Fibroblast of villous mesenchyme (primary cell): ENCODE measurements at places on chromosomes 3 and 15. TPM values are rescaled to one million over a fixed set of nuclear protein-coding genes. Genes with fewer than 3 reads are reported as not detected.

The GPR87 gene
- 0.43 TPM in 1 of 2 replicates, not detected in the other for total RNA-seq

The LOXL1 gene
- 73.8 and 99.9 TPM in 2 replicates for total RNA-seq

The LRRC31 gene
- not detected in 2 replicates for total RNA-seq

The GPR171 gene
- not detected in 2 replicates for total RNA-seq

The KLHL40 gene
- total RNA-seq: not detected in 2 replicates

The RTP3 gene
- total RNA-seq: 0.43 TPM in 1 of 2 replicates, not detected in the other

The ATP10A gene
- total RNA-seq: 1.3 and 4.2 TPM in 2 replicates

The KY gene
- 0.32 TPM in 1 of 2 replicates, not detected in the other for total RNA-seq

The SLC9C1 gene
- total RNA-seq: under 0.01 TPM in 1 of 2 replicates, not detected in the other

The INO80 gene
- 21.6 and 29.8 TPM in 2 replicates for total RNA-seq

The PARP15 gene
- total RNA-seq: under 0.01 TPM in 2 replicates
